Thoracic aorta (tissue), 2 donors: ENCODE measurements at places on chromosomes 5 and 9. TPM values are rescaled to one million over a fixed set of nuclear protein-coding genes. Genes with fewer than 3 reads are reported as not detected.

DNA sequence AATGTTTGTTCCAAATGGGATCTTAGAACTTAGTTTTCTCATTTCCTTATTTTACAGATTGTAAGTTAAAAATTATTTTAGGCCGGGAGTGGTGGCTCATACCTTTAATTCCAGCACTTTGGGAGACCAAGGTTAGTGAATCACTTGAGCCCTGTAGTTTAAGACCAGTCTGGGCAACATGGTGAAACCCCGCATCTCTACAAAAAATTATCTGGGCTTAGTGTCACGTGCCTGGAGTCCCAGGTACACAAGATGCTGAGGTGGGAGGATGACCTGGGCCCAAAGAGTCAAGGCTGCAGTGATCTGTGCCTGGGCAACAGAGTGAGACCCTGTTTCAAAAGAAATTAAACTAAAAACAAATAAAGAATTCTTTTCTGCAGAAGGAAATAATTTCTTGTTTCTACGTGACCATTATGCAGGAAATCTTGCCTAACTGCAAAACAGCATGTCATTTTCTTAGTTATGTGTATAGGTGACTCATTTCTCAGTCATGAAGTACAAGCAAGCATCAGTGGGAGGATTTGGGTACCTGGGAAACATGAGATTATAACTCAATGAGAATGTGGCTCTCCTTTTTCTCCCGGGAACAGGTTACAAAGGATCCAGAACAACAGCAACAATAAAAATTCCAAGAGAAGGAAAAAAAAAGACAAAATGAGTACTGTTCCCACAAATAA, 375.1 kb upstream of the ST8SIA4 start:
- no peak for DNase-seq
- no peak overlapping the region for H3K27ac ChIP-seq
- H3K4me1 ChIP-seq = no peaks in the 10 kb centered on the region
- no peak overlapping the region for H3K4me3 ChIP-seq
- no peaks in the 10 kb centered on the region for H3K36me3 ChIP-seq

DNA sequence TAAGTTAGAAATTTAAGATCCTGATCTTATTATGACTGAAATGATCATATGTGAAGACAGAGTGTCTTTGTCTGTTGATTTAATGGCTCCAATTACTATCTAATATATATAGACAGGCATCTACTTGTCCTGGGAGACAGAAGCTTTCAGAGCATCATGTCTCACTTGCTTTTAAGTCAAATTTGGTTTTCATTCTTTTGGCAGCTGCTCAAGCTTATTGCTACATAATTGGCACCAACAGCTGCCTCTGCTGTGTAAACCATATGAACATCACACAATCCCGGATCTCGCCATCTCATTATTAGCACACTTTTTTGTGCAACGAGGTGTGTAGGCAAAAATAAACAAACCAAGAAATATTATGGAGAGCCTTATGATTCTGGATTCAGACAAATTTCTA, 1717.9 kb downstream of the EFNA5 start:
- H3K27me3 ChIP-seq = no peaks in the 10 kb centered on the region
- H3K4me3 ChIP-seq = no peak overlapping the region
- H3K36me3 ChIP-seq = no peaks in the 10 kb centered on the region
- no peaks in the 10 kb centered on the region for H3K4me1 ChIP-seq

GRCh38 chr5:83608122-83608521, 112.5 kb downstream of the HAPLN1 start:
- H3K4me3 ChIP-seq = no peak overlapping the region
- no peaks in the 10 kb centered on the region for H3K27me3 ChIP-seq
- no peak overlapping the region for H3K27ac ChIP-seq

GRCh38 chr5:95741458-95741857, 10.3 kb downstream of the RHOBTB3 start:
- no peaks in the 10 kb centered on the region for H3K27me3 ChIP-seq
- no peaks in the 10 kb centered on the region for H3K36me3 ChIP-seq
- H3K27ac ChIP-seq = no peak overlapping the region
- H3K4me3 ChIP-seq = no peak overlapping the region

GRCh38 chr5:121526908-121527307, 324.8 kb upstream of the FTMT start:
- no peaks in the 10 kb centered on the region for H3K36me3 ChIP-seq
- no peaks in the 10 kb centered on the region for H3K4me1 ChIP-seq
- H3K4me3 ChIP-seq = no peak overlapping the region
- H3K27me3 ChIP-seq = no peaks in the 10 kb centered on the region
- H3K27ac ChIP-seq = no peak overlapping the region

DNA sequence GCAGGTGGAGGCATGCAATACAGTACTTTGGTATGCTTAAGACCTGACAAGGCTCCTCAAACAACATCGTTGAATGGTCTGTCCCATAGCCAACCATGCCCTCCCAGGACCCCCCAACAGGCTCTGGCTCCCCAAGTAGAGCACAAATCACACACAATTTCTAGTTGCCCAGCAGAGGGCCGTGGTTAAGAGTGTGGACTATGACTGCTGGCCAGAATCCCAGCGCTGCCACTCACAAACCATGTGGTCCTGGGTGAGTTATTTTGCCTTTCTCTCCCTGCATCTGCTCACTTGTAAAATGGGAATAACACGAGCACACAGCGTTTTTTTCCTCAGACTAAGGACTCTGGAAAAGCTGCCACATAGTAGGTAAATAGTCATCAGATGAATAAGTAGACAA, 6.5 kb downstream of the CKMT2 start:
- H3K4me3 ChIP-seq = no peak overlapping the region
- no peak for DNase-seq
- no peaks in the 10 kb centered on the region for H3K36me3 ChIP-seq
- no peaks in the 10 kb centered on the region for H3K27me3 ChIP-seq
- H3K4me1 ChIP-seq = peaks cover 71% of the 10 kb centered on the region

DNA sequence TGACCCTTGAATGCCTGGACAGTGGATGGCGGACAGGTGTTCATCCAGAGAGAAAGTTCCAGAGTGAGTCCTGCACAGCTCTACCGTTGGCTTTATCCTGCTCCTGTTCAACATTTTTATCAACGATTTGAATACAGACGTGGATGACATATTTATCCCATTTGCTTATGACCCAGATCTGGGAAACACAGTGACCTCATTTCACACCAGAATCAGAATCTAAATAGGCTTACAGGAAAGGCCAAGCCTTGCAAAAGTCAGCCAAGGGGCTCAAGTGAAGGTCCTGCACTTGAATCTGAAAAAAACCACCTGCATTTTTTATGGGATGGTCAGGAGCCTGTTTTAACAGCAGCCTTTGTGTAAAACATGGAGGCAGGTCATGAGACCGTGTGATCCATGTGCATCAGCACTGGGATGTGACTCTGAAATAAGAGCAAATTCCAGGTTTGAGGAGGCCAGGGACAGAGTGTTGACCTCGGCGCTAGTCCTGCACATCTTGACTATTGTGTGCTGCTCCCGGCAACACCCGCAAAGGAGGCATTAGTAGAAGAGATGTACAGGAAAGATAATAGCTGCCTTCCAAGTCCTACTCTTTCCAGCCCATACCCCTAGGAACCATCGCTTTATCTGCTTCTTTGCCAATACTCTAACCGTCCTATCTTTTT, 18.5 kb downstream of the PDZD2 start:
- no peak for DNase-seq
- H3K4me1 ChIP-seq = peaks cover 19% of the 10 kb centered on the region
- H3K36me3 ChIP-seq = no peaks in the 10 kb centered on the region
- H3K27me3 ChIP-seq = no peaks in the 10 kb centered on the region

GRCh38 chr9:1050125-1050895, at the start of gene DMRT2:
DMRT2 (plus strand) TSS chr9:1050357; CDS start chr9:1051614, 1,257 bp downstream.
- H3K36me3 ChIP-seq = no peaks in the 10 kb centered on the region
- H3K4me3 ChIP-seq = peak within 1 kb of the TSS; percentile 41
- peak; percentile 23 for DNase-seq
- peaks cover 36% of the 10 kb centered on the region for H3K27me3 ChIP-seq

- peak overlapping the region; percentile 53 for H3K4me3 ChIP-seq
- peaks cover 27% of the 10 kb centered on the region for H3K27me3 ChIP-seq
- peak overlapping the region; percentile 32 for H3K27ac ChIP-seq
- no peaks in the 10 kb centered on the region for H3K36me3 ChIP-seq
- H3K4me1 ChIP-seq = peaks cover 16% of the 10 kb centered on the region
These were observed 6.1 kb upstream of the OTP start for GRCh38 chr5:77644371-77645157.

DNA sequence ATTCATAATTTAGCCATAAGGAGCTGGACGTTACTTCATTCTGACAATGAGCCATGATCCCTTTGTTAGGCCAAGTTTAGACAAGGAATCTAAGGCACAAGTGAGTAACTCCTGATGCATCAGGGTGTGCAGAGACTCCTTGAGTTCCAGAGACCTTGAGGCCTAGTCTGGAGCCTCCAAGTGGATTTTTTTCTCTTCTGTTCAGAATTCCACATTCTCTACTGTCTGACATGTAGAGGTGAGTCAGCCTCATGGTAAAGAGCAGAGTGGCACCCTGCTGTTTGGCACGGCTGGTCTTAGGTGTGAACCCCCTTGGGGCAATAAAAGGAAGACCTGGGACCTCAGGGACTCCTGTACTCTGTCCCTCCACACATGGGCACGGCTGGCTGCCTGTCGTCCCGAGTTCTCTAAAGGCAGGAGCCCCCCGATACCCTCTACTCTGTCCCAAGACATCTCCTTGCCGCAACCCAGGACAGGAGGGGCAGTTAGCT, 22.0 kb upstream of the TGFBI start:
- no peaks in the 10 kb centered on the region for H3K27me3 ChIP-seq
- no peak overlapping the region for H3K4me3 ChIP-seq
- no peak overlapping the region for H3K27ac ChIP-seq
- H3K36me3 ChIP-seq = no peaks in the 10 kb centered on the region
- H3K4me1 ChIP-seq = peaks cover 3% of the 10 kb centered on the region

DNA sequence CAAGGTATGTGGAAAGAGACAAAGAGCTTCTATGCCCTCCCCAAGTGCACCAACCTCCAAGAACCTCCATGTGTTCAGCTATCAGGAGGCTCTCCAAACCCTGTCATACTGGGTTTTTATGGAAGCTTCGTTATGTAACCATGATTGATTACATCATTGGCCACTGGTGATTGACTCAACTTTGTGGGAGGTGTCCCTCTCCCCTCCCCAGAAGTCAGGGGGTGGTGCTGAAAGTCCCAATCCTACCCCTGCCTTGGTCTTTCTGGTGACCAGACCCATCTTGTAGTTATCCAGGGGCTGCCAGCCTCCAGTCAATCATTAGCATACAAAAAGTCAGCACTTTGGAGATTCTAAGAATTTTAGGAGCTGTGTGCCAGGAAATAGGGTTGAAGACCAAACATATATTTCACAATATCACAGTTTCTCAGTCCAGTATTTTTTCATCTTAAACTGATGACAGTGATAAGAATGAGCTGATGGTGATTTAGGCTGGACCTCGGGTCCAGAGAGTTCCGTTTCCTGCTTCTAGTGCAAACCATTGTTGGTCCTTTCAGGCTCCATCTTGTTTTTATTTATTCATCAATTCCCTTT, 27.3 kb upstream of the FANCC start:
- peaks cover 10% of the 10 kb centered on the region for H3K4me1 ChIP-seq
- no peaks in the 10 kb centered on the region for H3K36me3 ChIP-seq
- no peak for DNase-seq
- H3K4me3 ChIP-seq = no peak overlapping the region

DNA sequence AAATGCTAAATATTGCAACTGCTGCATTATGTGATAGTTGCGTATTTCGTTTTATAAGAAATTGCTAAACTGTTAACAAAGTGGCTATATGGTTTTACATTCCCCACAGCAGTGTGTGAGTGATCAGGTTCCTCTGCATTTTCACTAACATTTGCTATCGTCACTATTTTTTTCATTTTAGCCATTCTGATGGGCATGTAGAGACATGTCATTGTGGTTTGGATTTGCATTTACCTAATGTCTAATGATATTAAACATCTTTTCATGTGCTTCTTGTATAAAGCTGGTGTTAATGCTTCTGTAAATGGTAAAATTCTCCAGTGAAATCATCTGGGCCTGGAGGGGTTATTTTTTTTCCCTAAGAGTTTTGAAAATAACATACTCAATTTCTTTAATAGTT, 61.6 kb downstream of the ERCC6L2 start:
- H3K27me3 ChIP-seq = no peaks in the 10 kb centered on the region
- no peak overlapping the region for H3K27ac ChIP-seq
- peaks cover 18% of the 10 kb centered on the region for H3K36me3 ChIP-seq
- no peak for DNase-seq
- H3K4me1 ChIP-seq = peaks cover 13% of the 10 kb centered on the region

- DNase-seq = no peak
- H3K27me3 ChIP-seq = no peaks in the 10 kb centered on the region
- H3K36me3 ChIP-seq = no peaks in the 10 kb centered on the region
- no peaks in the 10 kb centered on the region for H3K4me1 ChIP-seq
- no peak overlapping the region for H3K4me3 ChIP-seq
- H3K27ac ChIP-seq = no peak overlapping the region
These were observed 637.7 kb downstream of the SEMA5A start for GRCh38 chr5:8908055-8908683.

DNA sequence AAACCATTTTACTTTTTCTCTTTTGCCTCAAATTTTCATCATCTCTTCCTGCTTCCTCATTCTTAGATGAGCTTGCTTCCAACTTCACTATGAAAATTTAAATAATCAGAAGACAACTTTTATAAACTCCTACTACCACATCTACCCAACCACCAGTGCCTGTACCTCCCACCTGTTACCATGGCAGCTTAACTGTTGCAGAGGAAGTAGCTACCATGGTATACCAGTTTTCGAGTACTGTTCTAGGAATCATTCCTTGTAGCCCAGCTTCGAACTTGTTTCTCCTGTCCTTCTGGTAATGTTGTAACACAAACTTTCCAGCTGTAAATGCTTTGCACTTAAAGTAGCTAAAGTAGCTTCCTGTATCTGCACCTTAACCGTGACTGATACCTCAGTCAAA, 266.8 kb upstream of the NREP start:
- H3K27ac ChIP-seq = no peak overlapping the region
- no peak overlapping the region for H3K4me3 ChIP-seq
- H3K4me1 ChIP-seq = peaks cover 3% of the 10 kb centered on the region
- DNase-seq = no peak
- no peaks in the 10 kb centered on the region for H3K27me3 ChIP-seq
- no peaks in the 10 kb centered on the region for H3K36me3 ChIP-seq

GRCh38 chr5:5062525-5063302, 77.4 kb upstream of the ADAMTS16 start:
- H3K4me3 ChIP-seq = no peak overlapping the region
- H3K27ac ChIP-seq = no peak overlapping the region
- no peak for DNase-seq
- H3K36me3 ChIP-seq = no peaks in the 10 kb centered on the region
- no peaks in the 10 kb centered on the region for H3K4me1 ChIP-seq

DNA sequence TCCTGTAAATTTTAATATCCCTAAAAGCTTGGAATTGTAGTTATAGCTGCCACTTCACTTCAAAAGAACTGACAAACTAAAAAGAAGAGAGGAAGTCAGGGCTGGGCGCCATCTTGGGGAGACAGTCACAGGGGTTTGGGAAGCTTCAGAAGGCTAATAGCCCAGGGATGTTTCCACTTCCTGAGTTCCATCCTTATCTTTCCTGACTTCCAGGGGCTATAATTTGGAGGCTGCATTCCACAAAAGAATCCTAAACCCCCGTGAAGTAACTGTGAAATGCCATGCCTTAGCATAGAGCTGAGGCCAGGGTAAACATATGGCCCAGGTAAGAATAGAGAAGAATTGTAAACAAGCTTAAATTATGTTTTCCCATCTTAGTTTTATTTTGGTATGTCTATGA, 75.4 kb upstream of the LPAR1 start:
- no peaks in the 10 kb centered on the region for H3K36me3 ChIP-seq
- no peak overlapping the region for H3K4me3 ChIP-seq
- H3K27ac ChIP-seq = no peak overlapping the region
- no peaks in the 10 kb centered on the region for H3K4me1 ChIP-seq
- H3K27me3 ChIP-seq = no peaks in the 10 kb centered on the region
- no peak for DNase-seq

- no peaks in the 10 kb centered on the region for H3K36me3 ChIP-seq
- H3K27me3 ChIP-seq = no peaks in the 10 kb centered on the region
- no peak overlapping the region for H3K27ac ChIP-seq
- no peaks in the 10 kb centered on the region for H3K4me1 ChIP-seq
These were observed 36.3 kb downstream of the ADAMTS19 start for GRCh38 chr5:129496421-129496820.

The C5orf52 gene
- not detected for total RNA-seq

The C7 gene
- 105 TPM for total RNA-seq

The BAAT gene
- total RNA-seq = 0.92 TPM

The PDE8B gene
- 59.8 TPM for total RNA-seq

The TMEM232 gene
- total RNA-seq = not detected
